ENCODE measurements at places on chromosomes 5 and 9.

- no peak for DNase-seq
Observed at GRCh38 chr5:167036585-167036984, 1254.9 kb upstream of the WWC1 start.

DNA sequence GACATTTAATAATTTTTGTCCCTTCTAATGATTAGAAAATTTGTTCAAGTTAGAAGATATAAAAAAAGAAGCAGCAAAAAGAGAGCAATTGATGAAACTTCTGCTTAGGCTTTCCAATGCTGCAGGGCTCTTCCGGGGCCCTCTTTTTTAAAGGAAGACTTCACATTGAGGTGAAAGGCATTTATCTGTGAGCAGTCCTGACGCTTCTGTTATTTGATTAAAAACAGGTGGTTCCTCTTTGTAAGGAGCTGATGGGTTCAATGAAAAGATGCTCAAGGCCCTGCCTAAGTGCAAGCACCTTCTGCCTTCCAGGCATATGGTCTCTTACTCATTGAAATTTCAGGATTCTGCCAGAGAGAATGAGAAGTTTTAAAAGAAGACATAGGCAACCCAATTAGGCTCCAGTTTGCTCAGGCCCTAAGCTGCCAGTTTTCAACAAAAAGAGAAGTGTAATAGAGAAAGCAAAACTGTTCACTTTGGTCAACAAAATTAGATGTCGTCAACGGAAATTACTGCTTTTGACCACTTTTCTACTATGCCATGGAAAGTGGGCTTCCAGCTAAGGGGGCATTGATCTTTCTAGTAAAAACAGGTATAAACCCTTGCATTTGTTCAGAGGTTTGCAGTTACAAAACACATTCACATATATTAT lies 100.2 kb downstream of the INSYN2B start:
- no peak for DNase-seq

DNA sequence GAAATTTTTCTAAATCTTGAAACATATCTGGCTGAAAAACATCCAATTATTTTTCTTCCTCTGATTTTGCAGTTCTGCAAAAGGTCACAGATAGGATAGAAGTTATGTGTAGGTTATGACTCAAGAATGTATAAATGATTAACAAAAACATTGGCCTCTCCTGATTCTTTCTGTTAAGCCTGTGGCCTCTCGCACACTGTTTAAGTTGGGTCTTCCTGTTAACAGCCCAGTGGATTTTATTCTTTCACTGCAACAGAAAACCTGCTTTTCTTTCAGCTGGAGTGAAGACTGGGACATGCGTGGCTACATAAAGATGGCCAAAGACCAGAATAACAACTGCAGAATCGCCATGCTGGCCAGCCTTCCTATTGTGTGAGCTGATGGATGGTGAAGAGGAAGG lies 17.1 kb upstream of the SPATA31E1 start:
- no peak for DNase-seq

GRCh38 chr5:173472164-173472563 lies 143.9 kb upstream of the STC2 start:
- peak; percentile 99 for DNase-seq

GRCh38 chr9:36138496-36138895 lies 2.0 kb downstream of the GLIPR2 start:
- no peak for DNase-seq

GRCh38 chr5:118882666-118883065 lies 105.7 kb downstream of the DTWD2 start:
- no peak for DNase-seq

- DNase-seq = no peak
Observed at GRCh38 chr5:22076586-22076985, 776.6 kb downstream of the CDH12 start.

DNA sequence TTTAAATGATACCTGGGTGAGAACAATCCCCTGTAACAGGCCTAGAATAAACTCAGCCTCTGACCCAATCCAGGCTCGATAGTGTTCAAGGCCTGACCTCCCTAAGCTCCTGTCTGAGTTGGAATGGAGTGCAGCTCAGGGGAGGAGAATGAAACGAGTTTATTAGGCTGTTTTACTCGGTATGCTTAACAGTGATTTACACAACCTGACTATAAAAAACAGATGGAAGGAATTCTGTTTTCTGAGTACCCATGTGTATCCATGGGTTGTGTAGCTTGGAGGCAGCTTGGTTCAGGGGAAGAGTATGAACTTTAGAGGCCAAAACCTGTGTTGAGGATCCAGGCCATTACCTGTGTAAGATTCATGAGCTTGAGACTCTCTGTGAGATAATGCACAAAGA lies 67.8 kb downstream of the PCSK5 start:
- DNase-seq = no peak

DNA sequence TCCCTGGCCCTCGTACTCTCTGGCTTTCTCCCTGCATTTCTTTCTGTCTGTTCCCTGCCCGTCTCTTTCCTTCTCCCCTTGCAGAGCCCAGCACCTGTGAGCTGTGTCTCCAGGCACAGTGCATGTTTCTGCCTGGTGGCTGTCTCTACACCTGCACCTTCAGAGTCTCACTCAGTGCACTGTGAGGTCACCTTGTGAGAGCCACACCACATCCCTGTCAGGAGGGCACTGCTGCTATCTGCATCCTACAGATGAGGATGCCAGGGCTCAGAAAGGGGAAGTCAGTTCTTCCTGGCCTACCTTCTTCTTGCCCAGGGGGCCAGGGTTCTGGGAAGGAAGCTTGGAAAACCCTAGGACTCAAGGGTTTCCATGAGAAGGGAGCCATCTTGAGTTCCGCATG lies 69.7 kb upstream of the NEURL1B start:
- DNase-seq = no peak

GRCh38 chr9:79120941-79121340 lies 450.8 kb upstream of the TLE4 start:
- DNase-seq = peak; percentile 18

- DNase-seq = peak; percentile 61
Observed at GRCh38 chr5:43648499-43649124, 45.6 kb downstream of the NNT start.

DNA sequence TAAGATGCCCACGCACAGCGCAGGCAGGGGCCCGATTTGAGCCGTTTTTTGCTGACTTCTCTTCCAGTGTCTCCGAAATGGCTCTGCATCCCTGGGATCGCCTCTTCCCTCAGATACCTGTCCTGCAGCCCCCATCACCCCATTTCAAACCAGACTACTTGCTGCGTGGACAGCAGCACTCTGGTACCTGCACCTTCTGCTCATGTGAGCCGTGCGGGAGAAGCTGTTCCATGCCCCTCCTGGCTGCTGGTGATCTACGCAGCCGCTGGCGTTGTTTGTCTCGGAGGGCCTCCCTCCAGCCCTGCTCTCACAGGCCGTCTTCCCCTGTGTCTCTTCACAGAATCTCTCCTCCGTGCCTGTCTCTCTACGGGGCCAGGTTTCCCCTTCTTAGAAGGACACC lies 13.4 kb downstream of the CEP72 start:
- DNase-seq = no peak

DNA sequence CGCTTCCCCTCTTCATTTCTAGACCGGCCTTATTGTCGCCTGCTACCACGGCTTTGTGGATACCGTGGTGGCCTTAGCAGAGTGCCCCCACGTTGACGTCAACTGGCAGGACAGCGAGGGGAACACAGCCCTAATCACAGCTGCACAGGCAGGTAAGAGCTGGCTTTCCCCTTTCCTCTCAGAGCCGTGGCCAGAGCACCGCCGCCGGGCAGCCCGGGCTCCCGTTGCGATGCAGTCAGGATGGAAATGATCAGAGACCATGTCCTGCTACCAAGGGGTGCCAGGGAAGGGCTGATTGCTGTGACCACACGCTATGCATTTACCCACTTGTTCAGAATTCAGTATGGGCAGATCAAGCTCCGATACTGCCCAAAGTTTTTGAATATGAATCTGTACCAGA lies 54.4 kb downstream of the ANKRD33B start:
- no peak for DNase-seq

DNA sequence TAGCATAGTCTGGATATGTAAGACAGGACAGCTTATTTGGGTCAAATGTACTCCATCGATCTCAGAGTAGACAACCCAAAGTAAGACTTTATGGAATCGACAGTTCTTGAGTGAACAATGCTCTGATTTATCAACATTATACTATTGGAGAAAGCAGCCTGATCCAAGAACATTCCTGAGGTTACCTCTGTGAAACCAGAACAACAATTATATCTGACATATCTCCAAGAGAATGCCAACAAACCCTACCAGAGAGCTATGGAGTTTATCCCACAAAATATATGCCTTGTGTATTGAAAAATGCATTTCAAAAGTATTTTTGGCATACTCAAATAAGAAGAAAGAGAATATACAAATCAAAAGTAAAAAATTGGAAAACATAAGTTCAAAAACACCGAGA lies 1985.9 kb downstream of the EFNA5 start:
- DNase-seq = no peak

- DNase-seq = no peak
Observed at GRCh38 chr5:178106556-178107239, 6.6 kb upstream of the N4BP3 start.

GRCh38 chr9:110028271-110028670 lies 179.7 kb downstream of the C9orf152 start:
- no peak for DNase-seq

- DNase-seq = no peak
Observed at GRCh38 chr9:75979362-75979761, 88.9 kb downstream of the PCSK5 start.

- peak; percentile 97 for DNase-seq
Observed at GRCh38 chr5:133240425-133241091, 188.7 kb downstream of the HSPA4 start.

DNA sequence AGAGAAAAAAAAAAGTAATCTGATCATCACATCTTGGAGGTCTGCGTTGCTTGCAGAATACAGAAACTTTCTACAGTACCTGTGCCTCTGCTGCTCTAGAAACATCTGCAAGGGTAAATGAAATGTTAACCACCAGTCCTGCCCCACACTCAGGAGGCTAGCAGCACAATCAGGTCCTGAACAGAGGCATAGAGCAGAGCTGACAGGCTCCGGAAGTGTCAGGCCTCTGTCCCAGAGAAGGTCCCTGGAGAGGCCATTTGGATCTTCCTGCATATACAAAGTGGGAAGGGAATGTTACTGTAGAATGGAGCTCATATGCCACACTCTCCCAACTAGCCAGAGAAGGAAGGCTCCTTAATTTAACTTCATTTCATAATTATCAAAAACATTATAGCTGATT lies 7.2 kb downstream of the NRG2 start:
- DNase-seq = no peak

- peak; percentile 44 for DNase-seq
Observed at GRCh38 chr5:159504106-159504856, 174.0 kb upstream of the IL12B start.

DNA sequence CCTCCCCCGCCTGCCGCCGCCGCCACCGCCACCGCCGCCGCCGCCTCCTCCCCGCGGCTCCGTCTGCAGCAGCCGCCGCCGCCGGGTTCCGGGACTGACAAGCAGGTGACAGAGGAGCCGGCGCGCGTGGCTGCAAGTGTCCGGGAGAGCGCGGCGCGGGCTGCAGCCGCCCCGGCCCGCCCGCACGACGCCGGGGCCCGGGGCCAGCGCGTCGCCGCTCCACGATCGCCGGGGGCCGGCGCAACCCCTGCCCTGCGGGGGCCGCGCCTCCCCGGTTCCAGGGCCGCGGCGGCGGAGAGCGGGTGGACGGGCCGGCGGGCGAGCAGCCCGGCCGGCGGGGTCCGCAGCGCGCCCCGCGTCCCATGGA lies 343 bp downstream of the LMX1B start:
- no peak for DNase-seq

DNA sequence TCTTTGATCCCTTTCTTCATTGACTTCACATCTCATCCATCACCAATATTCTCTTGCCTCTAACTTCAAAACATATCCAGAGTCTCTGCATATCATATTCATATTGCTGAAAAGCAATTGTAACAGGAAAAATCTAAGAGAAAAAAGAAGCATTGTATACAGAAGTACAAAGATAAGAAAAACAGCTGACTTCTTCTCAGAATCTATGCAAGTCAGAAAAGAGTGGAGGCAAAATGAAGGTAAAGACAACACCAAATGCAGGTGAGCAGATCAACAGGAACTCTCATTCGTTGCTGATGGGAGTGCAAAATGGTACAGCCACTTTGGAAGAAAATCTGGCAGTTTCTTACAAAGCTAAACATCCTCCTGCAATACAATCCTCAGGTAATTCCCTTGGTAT lies 155.6 kb downstream of the PHF2 start:
- no peak for DNase-seq

DNA sequence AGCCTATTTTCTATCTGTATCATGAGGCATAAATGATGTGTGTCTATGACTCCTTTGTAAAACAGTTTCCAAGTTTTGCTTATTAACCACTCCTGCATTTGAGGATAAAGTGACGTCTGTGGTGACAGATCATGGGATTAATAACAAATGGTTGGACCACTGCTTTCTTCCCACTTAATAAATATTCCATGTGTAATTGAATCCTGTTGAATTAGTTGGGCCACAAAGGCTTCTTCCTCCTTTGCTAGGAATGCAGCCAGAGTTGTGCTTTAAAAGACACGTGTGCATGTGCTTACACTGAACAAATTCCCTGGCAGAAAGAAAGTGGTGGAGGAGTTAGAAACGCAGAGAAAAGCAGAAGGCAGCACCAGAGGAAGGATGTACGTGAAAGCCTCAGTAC lies 150.2 kb downstream of the ACTBL2 start:
- peak; percentile 66 for DNase-seq

GRCh38 chr5:36507332-36507952 lies 99.0 kb upstream of the SLC1A3 start:
- DNase-seq = peak; percentile 79

GRCh38 chr5:129003232-129003631 lies 37.9 kb downstream of the SLC27A6 start:
- DNase-seq = no peak

DNA sequence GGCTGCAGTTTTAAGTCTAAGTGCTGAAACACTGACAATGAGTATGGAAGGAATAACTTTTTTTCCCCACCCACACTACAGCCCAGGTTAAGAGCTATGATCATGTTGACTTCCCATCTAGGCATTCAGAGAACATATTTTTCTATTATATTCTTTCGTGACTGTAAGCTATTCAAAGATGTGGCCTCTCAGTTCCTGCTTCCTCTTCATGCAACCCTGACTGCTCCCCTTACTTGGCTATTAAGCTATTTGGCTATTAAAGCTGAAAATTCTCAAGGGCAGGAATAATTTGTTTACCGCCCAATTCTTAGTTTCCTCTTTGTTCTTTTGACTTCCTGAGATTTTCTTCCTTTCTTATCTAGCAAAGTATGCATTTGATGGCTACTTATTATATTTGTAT lies 18.6 kb upstream of the ALDH1A1 start:
- no peak for DNase-seq

GRCh38 chr5:118243613-118244012 lies 744.7 kb downstream of the DTWD2 start:
- DNase-seq = no peak

- no peak for DNase-seq
Observed at GRCh38 chr5:57219386-57219785, 45.5 kb downstream of the GPBP1 start.
